ENCODE measurements at places on chromosomes 3 and 15.

DNA sequence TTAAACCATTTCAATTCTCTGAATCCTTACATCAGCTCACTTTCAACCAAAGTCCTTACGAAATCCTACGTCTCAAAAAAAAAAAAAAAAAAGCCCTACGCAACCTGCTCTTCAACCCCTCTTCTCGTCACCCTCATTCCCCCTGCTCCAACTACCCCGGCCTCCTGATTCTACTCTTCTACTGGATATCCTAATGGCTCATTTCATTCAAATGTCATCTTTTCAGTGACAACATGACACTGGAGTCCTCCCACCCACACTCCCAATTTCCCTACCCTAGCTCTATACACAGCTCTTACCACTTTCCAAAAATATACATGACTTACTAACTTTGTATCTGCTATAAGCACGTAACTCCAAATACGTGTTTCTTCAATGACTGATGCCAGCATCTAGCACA is 11.5 kb downstream of the UBP1 start:
- DNase-seq = no peak

GRCh38 chr3:128998561-128998960 is 2.5 kb upstream of the EFCC1 start:
- no peak for DNase-seq

GRCh38 chr3:148315756-148316155 is 381.9 kb upstream of the AGTR1 start:
- no peak for DNase-seq

GRCh38 chr3:48470286-48470685 is 23.7 kb downstream of the ATRIP start:
- no peak for DNase-seq

DNA sequence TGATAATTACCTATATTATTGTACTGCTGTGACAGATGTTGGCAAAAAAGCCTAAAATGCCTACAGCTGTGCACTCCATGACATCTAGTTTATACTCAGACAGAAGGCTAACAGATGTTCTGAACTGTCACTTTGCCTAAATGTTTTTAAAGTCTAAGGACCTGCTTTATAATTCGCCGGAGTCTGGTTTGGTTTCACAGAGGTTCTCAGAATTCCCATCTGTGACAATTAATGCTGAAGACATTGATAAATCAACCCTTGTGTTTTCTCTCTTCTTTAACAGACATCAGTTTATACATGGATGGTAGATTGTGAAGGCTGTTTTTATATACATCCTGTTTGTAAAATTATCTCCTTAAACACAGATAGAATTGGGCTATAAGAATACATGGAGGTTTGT is 19.8 kb upstream of the SOX2 start:
- DNase-seq = no peak

GRCh38 chr3:192106543-192106942 is 620.8 kb downstream of the FGF12 start:
- no peak for DNase-seq

- no peak for DNase-seq
These were observed 6.6 kb upstream of the BTLA start for GRCh38 chr3:112505907-112506306.

GRCh38 chr15:85583923-85584390 is 203.6 kb downstream of the AKAP13 start:
- peak; percentile 23 for DNase-seq

DNA sequence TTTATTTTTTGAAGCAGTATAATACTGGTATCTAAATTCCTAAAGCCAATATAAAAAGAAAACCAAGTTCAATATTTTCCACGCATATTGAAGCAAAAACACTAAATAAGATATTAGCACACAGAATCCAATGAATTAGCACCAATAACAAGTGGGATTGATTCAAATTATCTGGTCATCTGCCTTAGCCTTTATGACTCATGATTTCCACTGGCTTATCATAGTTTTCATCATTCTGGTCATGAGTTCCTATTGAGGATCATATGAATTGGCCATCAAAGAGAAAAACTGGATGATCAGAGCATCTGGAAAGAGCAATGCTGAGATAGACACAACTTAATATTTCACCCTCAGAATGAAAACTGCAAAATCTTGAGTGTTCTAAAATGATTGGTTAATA is 809.9 kb downstream of the MCTP2 start:
- no peak for DNase-seq

DNA sequence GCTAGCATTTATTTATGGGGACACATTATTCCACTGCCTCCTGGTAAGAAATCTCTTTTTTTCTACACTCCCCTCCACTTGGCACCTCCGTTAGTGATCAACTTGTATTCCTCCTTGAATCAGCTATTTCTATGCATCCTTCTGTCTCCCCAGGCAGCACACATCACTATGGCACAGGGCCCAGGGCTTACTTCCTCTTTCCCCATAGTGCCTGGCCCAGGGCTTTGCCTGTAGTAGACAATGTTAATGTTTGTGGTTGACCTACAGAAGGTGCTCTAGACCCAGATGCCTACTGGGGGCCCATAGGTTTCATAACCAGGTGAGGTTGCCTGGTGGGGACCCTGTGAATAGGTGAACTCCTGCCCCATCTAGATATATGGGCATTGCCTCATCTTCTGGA is 44.9 kb downstream of the EPHB1 start:
- no peak for DNase-seq

DNA sequence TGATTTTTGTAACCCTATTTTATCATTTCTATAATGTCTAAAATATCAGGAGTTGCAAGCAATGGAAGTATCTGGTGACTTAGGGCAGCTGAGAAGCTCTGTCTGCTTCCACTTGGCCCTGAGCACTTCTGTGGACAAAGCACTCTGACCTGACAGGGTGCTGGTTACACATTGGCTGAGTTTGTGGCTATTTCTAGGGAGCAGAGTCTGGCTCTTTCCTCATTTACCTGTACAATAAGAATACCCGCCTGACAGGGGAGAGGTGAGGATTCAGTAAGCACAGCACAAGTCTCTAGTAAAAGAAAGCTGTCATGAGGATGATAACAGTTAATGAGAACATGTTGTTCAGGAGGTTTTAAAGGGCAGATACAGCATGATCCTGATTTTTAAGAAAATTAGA is 33.3 kb upstream of the SPESP1 start:
- no peak for DNase-seq

GRCh38 chr15:87829332-87830050 is 427.0 kb downstream of the NTRK3 start:
- DNase-seq = no peak

- DNase-seq = no peak
These were observed 23.9 kb downstream of the SEC22C start for GRCh38 chr3:42557854-42558253.

- DNase-seq = no peak
These were observed 123.1 kb downstream of the CHCHD6 start for GRCh38 chr3:126827121-126827520.

GRCh38 chr15:73989001-73989798 is 2.9 kb downstream of the STOML1 start:
- no peak for DNase-seq

DNA sequence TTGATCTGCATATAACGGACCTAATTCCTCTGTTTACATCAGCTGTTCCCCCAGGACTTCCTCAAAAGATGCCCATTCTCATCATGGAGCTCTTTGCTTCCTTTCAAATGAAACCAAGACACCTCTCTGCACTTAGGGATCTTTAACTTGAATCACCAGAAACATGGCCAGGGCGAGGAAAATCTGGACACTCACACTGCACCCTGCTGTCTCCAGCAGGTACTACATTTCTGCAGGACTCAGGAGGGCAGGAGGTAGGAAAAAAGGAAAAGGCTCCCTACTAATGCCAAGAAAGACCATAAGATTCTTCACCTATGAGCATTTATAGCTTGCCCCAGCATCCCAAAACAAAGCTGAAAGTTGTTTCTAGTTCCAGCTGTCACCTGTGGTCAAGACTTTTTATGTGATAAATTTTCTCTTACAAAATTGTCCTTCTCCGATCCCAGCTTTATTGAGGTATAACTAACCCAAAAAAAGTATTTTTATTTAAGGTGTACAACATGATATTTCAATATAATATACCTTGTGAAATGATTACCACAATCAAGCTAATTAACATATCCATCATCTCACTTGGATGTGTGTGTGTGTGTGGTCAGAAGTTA is 87.3 kb upstream of the C15orf61 start:
- no peak for DNase-seq

GRCh38 chr3:19711160-19711782 is 222.7 kb downstream of the EFHB start:
- DNase-seq = no peak

GRCh38 chr3:152253514-152253913 is 15.2 kb upstream of the MBNL1 start:
- no peak for DNase-seq

DNA sequence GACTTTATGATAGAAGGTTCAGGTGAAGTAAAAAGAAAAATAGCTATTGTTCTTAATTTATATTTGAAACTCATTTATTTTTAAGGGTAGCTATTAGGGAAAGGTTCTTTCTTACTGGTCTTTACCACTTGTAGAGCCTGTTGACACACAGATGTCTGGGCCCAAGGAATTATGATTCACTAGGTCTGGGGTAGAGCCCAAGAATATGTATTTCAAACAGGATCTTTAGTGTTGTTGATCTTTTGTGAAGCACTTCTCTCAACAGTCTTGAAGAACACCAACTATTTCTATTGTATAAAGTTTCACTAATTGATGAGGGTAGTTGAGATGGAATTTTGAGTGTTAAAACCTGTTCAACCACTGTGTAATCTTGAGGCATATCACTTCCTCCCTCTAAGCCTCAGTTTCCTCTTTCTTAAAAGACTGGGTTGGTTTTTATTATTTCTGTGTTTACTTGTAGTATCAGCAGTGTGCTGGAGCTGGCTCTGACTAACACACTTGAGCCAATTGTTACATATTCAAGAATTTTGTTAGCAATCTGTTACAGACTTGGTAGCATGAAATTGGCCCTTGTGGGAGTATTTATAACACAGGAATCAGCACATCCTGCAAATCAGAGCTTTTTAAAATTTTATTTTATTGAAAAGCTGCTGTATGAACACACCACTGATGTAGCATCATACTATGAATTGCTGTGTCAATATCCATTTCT is 155.9 kb downstream of the RBMS3 start:
- no peak for DNase-seq

DNA sequence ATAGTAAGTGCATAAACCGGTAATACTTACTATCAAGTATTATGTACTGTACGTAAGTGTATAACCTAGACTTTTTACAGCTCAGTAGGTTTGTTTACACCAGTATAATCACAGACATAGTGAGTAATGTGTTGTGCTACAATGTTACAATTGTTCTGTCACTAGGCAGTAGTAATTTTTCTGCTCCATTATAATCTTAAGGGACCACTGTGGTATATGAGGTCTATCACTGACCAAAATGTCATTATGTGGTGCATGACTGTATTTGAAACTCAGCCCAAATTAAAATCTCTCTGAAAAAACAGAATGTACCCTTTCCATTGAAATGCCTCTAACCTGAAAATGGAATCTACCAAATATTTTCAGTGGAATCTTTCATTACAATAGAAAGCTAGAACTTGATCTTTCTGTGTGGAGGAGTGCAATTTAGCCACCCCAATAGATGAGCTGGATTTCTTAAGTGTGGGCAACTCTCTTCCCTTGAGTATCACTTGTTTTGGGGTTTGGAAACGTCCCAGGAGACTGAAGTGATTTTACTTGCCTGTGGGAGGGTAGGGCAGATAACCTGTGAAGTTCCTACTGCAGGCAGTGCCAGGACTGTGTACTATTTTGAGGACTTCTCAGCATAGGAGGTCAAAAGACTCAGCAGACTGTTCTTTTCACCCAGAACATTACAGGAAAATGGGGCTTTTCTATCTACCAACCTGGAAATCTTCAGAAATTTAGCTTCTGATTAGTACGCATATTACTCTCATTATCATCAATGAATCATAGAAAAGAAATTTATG is 50.9 kb downstream of the FAM98B start:
- DNase-seq = no peak

- no peak for DNase-seq
These were observed 28.7 kb downstream of the SIDT1 start for GRCh38 chr3:113560831-113561623.

DNA sequence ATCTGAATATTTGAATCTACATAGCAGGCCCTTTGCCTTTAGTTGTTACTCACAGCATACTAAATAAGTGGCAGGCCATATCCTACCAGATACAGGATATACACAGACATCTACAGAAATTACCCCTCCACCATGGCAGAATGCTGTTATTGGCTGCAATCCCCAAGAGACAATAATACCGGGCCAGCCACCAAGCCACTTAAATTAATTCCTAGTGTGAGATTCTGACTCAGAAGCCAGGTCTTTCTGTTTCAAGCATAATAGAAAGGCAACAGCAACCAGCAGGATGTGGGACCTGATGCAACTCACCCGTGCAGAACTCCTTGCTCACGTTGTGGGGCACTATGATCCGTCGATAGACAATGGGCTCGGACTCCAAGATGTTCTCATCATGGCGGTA is 39.8 kb downstream of the CLK3 start:
- no peak for DNase-seq

DNA sequence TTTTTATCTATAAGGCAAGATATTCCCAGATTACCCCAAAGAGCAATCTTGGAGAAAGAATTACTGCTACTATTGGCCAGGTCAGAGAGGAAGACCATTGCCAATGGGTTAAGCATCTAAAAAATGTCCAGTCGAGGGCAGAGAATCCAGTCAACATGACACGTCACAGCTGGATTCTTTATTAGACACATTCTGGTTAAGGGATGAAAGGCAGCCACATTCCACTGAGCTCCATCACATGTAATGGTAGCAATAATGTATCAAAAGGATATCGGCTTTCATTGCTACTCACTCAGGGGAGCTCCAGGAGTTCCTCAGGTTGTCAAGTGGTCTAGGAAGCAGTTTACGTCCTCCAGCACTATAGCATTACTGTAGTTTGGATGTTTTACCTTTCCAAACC is 421.1 kb downstream of the PLOD2 start:
- DNase-seq = no peak

GRCh38 chr15:78907577-78907976 is 34.9 kb downstream of the MORF4L1 start:
- DNase-seq = no peak

Measured in effector CD4-positive, alpha-beta T cell (primary cell).